Pancreas (tissue), 10 donors: ENCODE measurements at places on chromosomes 16 and 17. TPM values are rescaled to one million over a fixed set of nuclear protein-coding genes. Genes with fewer than 3 reads are reported as not detected.

Gene KRT222
- total RNA-seq: 1.6 TPM

Gene PLCD3
- 9.9 TPM for total RNA-seq

Gene TRPV2
- total RNA-seq: 2.8 TPM

Gene TEKT3
- not detected for total RNA-seq

Gene SLFN12
- 8.0 TPM for total RNA-seq

Gene MPO
- total RNA-seq: 0.08 TPM

Gene ACSM5
- total RNA-seq: 1.0 TPM

Gene SLC5A10
- not detected for total RNA-seq

Gene SLC13A2
- total RNA-seq: 0.06 TPM

Gene VASN
- total RNA-seq: 7.6 TPM

Gene NHLRC4
- total RNA-seq: 0.08 TPM

Gene IL21R
- 0.17 TPM for total RNA-seq

Gene KRT28
- not detected for total RNA-seq

Gene SPATA22
- total RNA-seq: not detected

Gene PPP1R27
- total RNA-seq: not detected

Gene TRAF4
- total RNA-seq: 32.8 TPM

Gene FOXJ1
- total RNA-seq: 0.90 TPM
